ENCODE measurements at places on chromosomes 11 and 22.

DNA sequence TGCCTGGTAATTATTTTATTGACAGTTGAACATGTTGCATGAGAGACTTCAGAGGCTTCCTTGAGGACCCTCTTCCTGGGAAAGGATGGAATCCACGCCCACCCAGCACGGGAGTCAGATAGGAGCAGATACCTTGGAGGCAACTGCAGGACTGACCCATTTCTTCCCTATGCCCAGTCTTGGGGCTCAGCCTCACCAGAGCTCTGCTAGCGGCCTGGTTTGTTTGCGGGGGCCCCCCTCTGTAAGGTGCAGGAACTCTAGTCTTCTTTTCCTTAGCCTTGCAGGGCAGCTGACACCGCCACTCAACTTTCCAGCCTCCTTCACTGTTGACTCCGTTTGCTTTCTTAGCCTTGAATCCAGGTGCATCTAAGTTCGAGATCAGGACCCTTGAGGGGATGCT is 1032.8 kb downstream of the BRD1 start:
- DNase-seq, result no peak

DNA sequence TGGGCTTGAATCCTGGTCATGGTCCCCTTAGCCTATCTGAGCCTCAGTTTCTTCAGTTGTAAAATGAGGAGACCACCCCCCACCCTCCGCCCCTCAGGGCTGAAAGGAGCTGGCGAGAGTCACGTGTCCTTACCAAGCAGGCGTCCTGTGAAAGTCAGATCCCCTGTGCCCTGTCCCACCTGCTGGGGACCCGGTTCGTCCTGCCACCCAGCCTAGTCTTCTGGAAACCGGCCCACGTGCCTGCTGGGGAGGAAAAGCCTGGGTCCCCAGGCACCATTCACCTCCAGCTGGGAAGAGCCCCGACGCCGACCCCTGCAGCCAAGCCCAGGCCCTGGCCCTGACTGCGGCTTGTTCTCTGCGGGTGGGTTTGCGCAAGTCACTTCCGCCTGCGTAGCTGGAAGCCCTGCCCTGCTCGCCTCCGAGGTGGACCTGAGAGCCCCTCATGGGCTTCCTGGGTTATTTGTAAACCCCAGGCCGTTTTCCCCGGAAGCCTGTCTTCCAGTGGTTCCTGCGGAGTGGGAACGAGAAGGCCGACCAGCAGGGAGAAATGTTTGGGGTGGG is 679 bp upstream of the SSH3 start:
- no peak for DNase-seq

- DNase-seq, result no peak
Observed at GRCh38 chr11:64000026-64000739, 13.9 kb downstream of the OTUB1 start.

- no peak for DNase-seq
Observed at GRCh38 chr11:26867286-26867685, 126.6 kb upstream of the FIBIN start.

DNA sequence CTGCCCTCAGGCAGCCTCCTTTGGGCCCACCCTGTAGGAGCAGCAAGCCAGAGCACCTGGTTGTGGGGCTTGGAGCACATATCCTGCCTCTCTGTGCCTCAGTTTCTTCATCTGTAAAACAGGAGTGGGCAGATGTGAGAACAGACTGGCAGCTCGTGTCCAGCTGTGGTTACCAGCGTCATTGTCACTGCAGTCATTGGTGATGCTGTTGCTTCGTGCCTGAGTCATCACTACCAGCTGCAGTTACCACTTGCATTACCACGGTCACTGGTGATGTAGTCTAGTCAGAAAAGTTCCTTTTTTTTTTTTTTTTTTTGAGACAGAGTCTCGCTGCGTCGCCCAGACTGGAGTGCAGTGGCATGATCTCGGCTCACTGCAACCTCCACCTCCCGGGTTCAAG is 20.4 kb downstream of the RSPH14 start:
- no peak for DNase-seq

DNA sequence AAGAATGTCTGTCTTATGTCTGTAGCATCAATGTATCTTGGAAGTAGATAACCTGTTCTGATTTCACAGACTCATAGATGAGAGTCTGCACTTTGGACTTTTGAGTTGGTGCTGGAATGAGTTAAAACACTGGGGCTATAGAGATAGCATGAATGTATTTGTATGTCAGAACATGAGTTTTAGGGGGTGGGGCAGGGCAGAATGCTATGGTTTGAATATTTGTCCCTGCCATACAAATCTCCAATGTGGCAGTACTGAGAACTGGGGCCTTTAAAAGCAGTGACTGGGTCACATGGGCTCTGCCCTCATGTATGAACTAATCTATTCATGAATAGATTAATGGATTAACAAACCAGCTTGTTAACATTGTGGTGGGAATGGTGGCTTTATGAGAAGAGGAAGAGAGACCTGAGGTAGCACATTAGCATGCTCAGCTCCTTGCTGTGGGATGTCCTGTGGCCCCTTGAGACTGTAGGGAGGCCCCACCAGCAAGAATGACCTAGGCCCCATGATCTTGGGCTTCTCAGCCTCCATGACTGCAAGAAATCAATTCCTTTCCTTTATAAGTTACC is 15.5 kb upstream of the OR52K1 start:
- no peak for DNase-seq
